ENCODE measurements at places on chromosomes 3 and 15. TPM values are rescaled to one million over a fixed set of nuclear protein-coding genes. Genes with fewer than 3 reads are reported as not detected.

Gene IL17RD
- 0.30 TPM for total RNA-seq

Gene WDR93
- not detected for total RNA-seq

Gene ZPLD1
- 0.07 TPM for total RNA-seq

Gene ANKRD63
- total RNA-seq, result not detected

Gene CHRNA3
- total RNA-seq, result not detected

Gene FAM107A
- 0.33 TPM for total RNA-seq

Gene NOP10
- 59.2 TPM for total RNA-seq

Gene NAALADL2
- total RNA-seq, result 3.4 TPM

- no peaks in the 10 kb centered on the region for H3K27me3 ChIP-seq
- no peak overlapping the region for H3K4me3 ChIP-seq
- H3K4me1 ChIP-seq, result no peaks in the 10 kb centered on the region
- no peaks in the 10 kb centered on the region for H3K36me3 ChIP-seq
- no peak for DNase-seq
- no peak overlapping the region for H3K27ac ChIP-seq
Measured at GRCh38 chr3:11539677-11540076, 104.0 kb downstream of the VGLL4 start.

- peaks cover 3% of the 10 kb centered on the region for H3K4me1 ChIP-seq
- no peak for DNase-seq
- H3K27me3 ChIP-seq, result no peaks in the 10 kb centered on the region
- H3K4me3 ChIP-seq, result no peak overlapping the region
Measured at GRCh38 chr3:71120012-71120411, 463.5 kb downstream of the FOXP1 start.

GRCh38 chr3:31213869-31214486 is 318.7 kb upstream of the STT3B start:
- no peak overlapping the region for H3K27ac ChIP-seq
- H3K4me3 ChIP-seq, result no peak overlapping the region
- no peaks in the 10 kb centered on the region for H3K27me3 ChIP-seq

DNA sequence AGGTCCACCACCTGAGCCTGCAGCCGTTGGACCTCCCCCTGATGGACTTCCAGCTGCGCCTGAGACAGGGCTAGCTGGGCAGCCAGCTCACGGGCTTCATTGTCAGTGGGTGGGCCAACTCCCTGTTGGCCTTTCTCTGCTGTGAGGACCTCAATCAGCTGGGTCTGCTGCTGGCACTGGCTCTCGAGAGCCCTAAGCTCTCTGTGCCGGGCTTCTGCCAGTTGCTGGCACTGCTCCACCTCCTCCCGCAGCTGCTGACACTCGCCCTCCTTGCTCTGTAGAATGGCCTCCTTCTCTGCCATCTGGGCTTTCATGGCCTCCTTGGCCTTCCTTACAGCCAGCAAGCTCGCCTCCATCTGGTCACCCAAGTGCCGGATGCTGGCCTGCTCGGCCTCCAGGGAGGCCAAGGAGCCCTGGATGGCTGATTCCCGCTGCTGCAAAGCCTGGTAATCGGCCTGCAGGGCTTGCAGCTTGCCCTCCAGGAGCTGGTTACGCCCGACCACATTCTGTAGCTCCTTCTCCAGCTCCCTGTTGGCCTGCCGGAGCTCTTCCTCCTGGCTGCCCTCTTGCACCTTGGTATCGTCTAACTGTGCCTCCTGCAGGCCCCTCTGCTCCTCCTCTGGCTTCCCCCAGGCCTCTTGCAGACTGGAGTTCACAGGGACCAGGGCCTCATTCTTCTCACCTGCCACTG is 23.8 kb downstream of the CXCR6 start:
- no peak overlapping the region for H3K4me3 ChIP-seq
- no peak for DNase-seq
- no peak overlapping the region for H3K27ac ChIP-seq
- H3K4me1 ChIP-seq, result no peaks in the 10 kb centered on the region
- H3K36me3 ChIP-seq, result peaks cover 54% of the 10 kb centered on the region

DNA sequence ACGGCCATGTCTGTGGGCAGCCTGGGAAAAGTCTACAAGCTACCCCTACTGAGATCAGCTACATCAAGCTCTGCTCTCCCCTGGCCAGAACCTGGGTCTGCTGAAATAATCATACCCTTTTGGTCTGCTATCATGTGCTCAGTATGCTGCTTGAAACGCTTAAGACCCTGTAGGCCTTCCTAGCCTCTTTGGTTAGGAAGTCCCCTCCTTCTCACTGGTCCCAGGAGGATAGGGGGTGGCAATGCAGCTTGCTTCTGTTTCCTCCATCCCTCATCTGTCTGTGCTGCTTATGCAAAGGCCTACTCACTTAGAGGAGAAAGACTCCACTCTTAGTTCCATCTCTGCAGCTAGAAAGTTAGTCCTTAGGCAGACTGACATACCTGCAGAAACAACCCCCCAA is 118.2 kb upstream of the RASGRP1 start:
- DNase-seq, result no peak
- no peaks in the 10 kb centered on the region for H3K36me3 ChIP-seq
- H3K27me3 ChIP-seq, result no peaks in the 10 kb centered on the region
- no peak overlapping the region for H3K27ac ChIP-seq
- no peaks in the 10 kb centered on the region for H3K4me1 ChIP-seq

DNA sequence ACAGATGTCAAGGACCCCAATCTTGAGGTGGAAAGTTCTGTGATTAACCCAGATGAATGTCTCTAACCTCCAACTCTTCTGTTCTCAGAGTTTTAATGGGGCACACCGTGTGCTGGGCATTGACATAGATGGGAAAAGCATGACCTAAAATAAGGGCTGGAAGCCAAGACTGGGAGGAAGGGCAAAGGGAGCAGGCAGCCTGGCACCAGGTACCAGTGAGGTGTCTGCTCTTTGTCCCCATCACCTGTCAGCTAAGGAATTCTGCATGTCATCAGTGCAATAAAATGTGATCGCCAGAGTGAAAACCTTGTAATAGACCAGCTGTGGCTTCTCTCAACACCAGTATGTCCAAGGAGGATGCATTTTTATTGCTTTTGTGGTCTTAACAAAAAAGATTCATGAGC is 143.5 kb upstream of the TPM1 start:
- H3K4me3 ChIP-seq, result no peak overlapping the region
- peak overlapping the region; percentile 72 for H3K27ac ChIP-seq
- H3K27me3 ChIP-seq, result no peaks in the 10 kb centered on the region
- peak; percentile 65 for DNase-seq
- peaks cover 18% of the 10 kb centered on the region for H3K4me1 ChIP-seq
- no peaks in the 10 kb centered on the region for H3K36me3 ChIP-seq

- H3K36me3 ChIP-seq, result no peaks in the 10 kb centered on the region
- no peaks in the 10 kb centered on the region for H3K4me1 ChIP-seq
- DNase-seq, result no peak
Measured at GRCh38 chr15:50977162-50977561, 68.7 kb downstream of the AP4E1 start.

GRCh38 chr15:75031848-75032247 is 8.5 kb downstream of the PPCDC start:
- H3K4me1 ChIP-seq, result no peaks in the 10 kb centered on the region
- H3K27me3 ChIP-seq, result no peaks in the 10 kb centered on the region
- no peak for DNase-seq
- no peaks in the 10 kb centered on the region for H3K36me3 ChIP-seq
- no peak overlapping the region for H3K27ac ChIP-seq

DNA sequence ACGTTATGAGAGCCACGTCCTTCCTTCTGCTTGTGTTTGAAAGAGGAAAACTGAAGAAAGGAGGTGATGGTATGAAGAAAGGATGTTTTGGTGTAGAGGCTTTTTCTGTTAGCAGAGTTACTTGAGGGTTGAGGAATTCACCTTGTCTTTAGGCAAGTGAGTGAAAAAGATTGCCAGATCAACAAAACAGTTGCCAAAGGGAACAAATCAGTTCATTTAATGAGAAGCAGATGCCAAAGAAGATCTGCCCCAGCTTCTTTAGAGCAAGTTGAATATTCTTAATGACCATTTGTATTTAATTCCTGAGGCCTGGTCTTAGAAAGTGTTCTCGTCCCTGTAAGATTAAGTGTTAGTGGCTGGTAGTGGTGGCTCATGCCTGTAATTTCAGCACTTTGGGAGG is 2.6 kb downstream of the CHCHD6 start:
- H3K4me1 ChIP-seq, result no peaks in the 10 kb centered on the region
- no peak overlapping the region for H3K4me3 ChIP-seq
- H3K36me3 ChIP-seq, result no peaks in the 10 kb centered on the region

DNA sequence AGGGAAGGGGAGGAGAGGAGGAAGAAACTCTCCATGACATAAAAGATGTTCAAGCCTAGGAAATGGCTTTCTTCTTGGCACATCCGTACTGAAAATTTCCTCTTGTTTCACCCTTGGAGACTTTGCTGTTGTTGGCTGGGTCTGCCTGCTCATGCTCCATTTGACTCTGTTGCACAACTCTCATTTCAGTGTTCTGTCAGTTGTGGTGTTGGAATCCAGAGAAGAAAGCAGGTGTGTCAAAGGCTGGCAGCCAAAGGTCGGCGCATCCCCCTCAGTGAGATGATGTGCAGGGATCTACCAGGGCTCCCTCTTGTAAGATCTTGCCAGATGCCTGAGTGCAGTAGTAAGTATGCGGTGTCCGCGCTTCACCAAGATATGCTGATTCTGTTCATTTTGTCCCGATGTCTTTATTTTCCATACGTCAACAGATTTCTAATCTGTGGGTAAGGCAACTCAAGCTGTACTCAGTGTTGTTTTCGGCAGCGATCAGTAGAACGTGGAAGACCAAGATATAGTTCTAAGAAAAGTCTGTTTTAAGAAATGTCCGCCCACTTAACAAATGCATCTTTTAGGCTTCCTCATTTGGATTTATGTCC is 265.2 kb upstream of the GOLGA6L4 start:
- H3K36me3 ChIP-seq, result no peaks in the 10 kb centered on the region
- no peak overlapping the region for H3K27ac ChIP-seq

GRCh38 chr3:31906182-31906581 is 74.9 kb downstream of the OSBPL10 start:
- no peaks in the 10 kb centered on the region for H3K4me1 ChIP-seq
- no peak overlapping the region for H3K4me3 ChIP-seq
- no peak overlapping the region for H3K27ac ChIP-seq

GRCh38 chr3:121405631-121406030 is 140.2 kb downstream of the POLQ start:
- H3K36me3 ChIP-seq, result no peaks in the 10 kb centered on the region
- H3K4me1 ChIP-seq, result no peaks in the 10 kb centered on the region
- no peak overlapping the region for H3K4me3 ChIP-seq
- H3K27me3 ChIP-seq, result no peaks in the 10 kb centered on the region
- DNase-seq, result no peak
- H3K27ac ChIP-seq, result no peak overlapping the region

GRCh38 chr3:59247402-59247841 is 197.6 kb upstream of the CFAP20DC start:
- no peaks in the 10 kb centered on the region for H3K4me1 ChIP-seq
- no peak overlapping the region for H3K4me3 ChIP-seq
- H3K27ac ChIP-seq, result no peak overlapping the region

DNA sequence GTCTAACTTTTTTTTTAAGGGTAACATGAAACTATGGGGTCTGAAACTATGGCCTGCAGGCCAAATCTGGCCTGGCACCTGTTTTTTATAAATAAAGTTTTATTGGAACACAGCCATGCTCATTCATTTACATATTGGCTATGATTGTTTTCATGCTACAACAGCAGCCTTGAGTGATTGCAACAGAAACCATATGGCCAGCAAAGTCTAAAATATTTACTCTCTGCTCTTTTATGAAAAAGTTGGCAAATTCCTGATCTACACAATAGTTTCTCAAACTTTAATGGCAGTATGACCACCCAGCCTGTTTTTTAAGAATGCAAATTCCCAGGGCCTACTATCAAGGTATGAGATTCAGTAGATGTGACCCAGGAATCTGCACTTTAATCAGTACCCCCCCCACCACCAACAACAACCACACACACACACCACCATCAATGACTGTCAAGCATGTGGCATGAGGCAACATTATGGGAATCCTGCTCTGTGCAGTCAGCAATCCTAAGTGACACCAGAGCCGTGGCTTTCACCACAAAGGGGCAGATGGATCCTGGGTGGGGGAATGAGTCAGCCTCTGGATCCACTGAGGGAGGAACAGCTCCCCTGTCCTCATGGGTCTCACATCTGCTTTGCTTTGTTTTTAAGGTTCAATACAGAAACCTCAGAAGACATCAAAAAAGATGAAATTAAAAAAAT is 142.8 kb downstream of the NTRK3 start:
- H3K27ac ChIP-seq, result no peak overlapping the region
- no peaks in the 10 kb centered on the region for H3K36me3 ChIP-seq
- H3K27me3 ChIP-seq, result no peaks in the 10 kb centered on the region
- no peak for DNase-seq

- no peaks in the 10 kb centered on the region for H3K4me1 ChIP-seq
- H3K36me3 ChIP-seq, result no peaks in the 10 kb centered on the region
- no peaks in the 10 kb centered on the region for H3K27me3 ChIP-seq
Measured at GRCh38 chr15:62099094-62099601, 32.4 kb downstream of the C2CD4A start.

- H3K27me3 ChIP-seq, result no peaks in the 10 kb centered on the region
- H3K27ac ChIP-seq, result no peak overlapping the region
- DNase-seq, result no peak
- H3K4me3 ChIP-seq, result no peak overlapping the region
- H3K36me3 ChIP-seq, result no peaks in the 10 kb centered on the region
- no peaks in the 10 kb centered on the region for H3K4me1 ChIP-seq
Measured at GRCh38 chr3:113255854-113256615, 44.7 kb downstream of the BOC start.

- H3K36me3 ChIP-seq, result no peaks in the 10 kb centered on the region
- H3K27ac ChIP-seq, result no peak overlapping the region
- no peak overlapping the region for H3K4me3 ChIP-seq
Measured at GRCh38 chr3:49237344-49237743, 39.7 kb downstream of the C3orf62 start.

DNA sequence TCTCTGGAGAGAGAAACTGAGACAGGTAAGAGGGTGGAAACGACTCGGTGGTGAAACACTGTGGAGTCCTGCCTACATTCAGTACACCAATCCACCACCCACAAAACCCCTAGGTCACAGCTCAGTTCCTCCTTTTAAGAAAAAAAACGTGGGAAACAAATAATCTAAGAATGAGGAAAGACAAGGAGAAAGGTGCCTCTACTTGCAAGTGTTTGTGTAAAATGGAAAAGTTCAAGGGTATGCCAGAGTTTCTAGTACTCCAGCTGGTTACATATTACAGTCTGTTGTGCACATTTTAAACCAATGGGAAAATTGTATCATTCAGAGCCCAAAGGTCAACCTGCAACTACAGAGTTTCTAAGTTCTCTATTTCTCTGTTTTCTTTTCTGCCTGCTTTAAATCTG is 32.2 kb downstream of the HGD start:
- H3K4me3 ChIP-seq, result no peak overlapping the region
- H3K36me3 ChIP-seq, result peaks cover 82% of the 10 kb centered on the region
- H3K27me3 ChIP-seq, result no peaks in the 10 kb centered on the region
- no peaks in the 10 kb centered on the region for H3K4me1 ChIP-seq
- no peak overlapping the region for H3K27ac ChIP-seq

- no peaks in the 10 kb centered on the region for H3K27me3 ChIP-seq
- peaks cover 5% of the 10 kb centered on the region for H3K36me3 ChIP-seq
- H3K27ac ChIP-seq, result no peak overlapping the region
Measured at GRCh38 chr15:89845305-89845893, 30.7 kb upstream of the ANPEP start.

DNA sequence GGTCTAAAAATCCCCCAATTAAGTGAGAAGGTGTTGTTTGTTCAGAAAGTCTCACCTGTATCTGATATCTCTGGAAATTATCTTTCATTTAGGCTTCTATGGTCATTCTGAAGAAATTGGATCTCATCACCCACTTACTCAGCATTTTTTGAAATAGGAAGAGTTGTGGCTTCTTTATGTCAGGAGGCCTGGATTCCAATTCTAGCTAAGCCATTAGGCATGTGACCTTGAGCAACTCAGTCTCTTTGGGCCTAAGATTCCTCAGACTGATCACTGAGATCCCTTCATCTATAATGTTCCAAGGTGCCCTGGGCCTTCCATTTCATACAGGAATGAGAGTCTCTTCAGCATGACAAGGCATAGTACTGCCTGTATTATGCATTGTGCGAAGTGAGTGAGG is 70.3 kb downstream of the ARHGEF26 start:
- DNase-seq, result no peak
- H3K27me3 ChIP-seq, result no peaks in the 10 kb centered on the region
- H3K4me3 ChIP-seq, result no peak overlapping the region
- peaks cover 46% of the 10 kb centered on the region for H3K36me3 ChIP-seq
- no peaks in the 10 kb centered on the region for H3K4me1 ChIP-seq

Measured in right lobe of liver (tissue), 6 donors.